ENCODE measurements at places on chromosomes 2 and 18.

DNA sequence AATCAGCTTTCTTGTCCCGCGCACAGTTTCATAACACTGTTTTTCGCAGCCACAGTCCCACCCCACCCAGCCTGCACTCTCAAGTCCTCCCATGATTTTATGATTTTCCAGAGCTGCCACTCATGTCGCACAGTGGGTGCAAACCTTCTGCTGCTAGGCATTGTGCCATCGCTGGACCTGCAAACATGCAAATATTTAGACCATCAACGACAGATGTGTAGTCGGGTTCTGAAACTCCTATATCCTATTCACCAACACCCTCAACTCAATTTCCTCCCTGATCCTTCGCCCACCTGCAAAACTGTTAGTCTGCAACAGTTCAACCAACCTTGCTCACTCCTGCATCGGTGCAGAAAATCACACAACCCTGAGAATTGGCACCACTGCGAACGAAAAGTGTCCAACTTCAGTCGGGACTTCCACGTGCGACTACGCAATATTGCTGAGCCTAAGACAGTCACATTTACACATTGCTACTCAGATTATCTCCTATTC is 871 bp upstream of the ALS2 start:
- DNase-seq, result no peak

DNA sequence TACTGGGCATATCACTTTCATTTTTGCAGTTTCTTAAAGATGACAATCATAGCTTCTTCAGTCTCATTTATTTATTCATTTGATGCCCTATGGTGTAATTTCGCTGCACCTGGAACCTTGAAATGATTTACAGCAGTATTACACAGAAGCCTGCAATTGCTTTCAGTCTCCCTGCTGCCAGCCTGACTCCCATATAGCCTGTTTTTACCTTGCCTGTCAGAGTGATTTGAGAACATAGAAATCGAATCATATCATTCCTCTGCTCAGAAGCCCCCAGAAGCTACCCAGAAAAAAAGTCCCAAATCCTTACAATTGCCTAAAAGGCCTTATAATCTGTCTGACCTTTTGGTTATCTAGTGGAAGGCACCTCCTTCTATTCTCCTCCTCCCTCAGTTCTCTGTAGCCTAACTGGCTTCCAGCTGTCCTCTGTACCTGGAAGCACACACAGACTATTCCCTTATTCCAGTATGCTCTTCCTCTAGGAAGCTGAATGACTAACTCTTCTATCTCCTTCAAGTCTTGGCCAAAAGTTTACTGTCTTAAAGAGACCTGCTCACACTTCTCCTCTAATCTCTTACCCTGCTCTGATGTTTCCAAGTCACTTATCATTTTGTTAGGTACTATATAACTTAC is 12.6 kb downstream of the SCN3A start:
- DNase-seq, result no peak

DNA sequence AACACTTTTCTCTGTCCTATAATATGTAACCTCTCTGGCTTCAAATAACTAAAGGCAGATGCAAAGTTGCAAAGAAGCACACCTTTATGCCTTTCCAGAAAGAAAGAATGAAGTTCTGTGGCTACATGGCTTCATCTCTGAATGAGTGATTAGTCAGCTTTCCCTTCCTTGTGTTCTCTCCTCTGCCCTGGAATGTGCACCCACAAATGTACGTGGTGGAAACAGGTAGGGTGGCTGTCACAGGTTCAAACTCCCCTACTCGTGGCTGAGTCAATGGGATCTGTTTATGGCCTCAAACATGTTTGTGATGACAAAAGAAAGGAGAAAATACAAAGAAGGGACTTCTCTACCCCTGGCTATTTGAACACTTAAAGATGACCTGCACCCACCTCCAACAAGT is 55.5 kb upstream of the ACVR2A start:
- DNase-seq, result no peak

GRCh38 chr2:170493426-170494097 is 221.6 kb upstream of the SP5 start:
- no peak for DNase-seq

DNA sequence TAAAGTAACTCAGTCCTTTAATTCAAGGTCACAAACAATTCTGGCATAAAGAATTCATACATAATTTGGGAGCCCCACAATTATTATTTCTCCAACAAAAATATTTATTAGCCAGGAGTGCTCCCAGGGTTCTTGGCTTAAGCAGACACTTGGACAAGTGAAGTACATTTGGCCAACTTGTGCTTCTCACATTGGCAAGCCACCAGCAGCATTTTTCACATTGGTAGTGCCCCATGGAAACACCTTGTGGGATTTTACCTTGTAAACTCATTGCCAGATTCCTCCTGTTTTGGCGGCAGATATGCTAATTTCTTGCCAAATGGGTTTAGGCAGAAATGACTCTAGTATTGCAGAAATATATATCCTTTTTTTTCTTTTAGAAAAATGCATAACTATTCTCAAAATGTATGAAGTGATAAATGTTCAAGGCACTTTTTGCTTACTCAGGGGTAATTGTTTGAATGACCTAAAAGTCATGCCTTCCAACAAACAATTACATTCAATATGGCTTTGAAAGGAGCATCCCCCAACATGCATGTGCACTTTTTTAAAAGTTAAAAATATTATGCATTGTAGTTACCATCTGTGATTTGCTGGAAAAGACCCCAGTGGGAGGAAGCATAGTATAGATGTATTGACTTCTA is 113.5 kb downstream of the CSRNP3 start:
- DNase-seq, result no peak

- peak; percentile 15 for DNase-seq
These were observed at the start of gene SCN9A for GRCh38 chr2:166375736-166376487. Gene SCN9A, minus strand, starts transcription at chr2:166375944. Its CDS starts 64,188 bp downstream, at chr2:166311756.

DNA sequence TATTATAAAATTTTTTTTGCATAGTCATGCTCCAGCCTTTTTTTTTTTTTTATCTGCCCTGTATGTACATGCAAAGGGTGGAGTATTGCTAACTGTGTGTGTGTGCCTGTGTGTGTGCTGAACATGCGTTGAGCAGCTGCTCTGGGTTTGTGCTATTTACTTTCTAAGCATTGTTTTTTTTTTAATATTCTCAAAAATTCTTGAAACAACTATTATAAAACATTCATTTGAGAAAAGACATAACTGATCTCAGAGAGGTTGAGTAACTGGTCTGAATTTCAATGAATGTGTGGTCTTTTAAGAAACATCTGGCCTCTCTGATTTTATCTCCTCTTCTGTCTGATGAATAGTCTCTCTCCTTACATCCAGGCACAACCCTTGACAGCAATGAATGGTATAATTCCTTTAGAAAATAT is 366.0 kb upstream of the SLC14A2 start:
- DNase-seq, result no peak

DNA sequence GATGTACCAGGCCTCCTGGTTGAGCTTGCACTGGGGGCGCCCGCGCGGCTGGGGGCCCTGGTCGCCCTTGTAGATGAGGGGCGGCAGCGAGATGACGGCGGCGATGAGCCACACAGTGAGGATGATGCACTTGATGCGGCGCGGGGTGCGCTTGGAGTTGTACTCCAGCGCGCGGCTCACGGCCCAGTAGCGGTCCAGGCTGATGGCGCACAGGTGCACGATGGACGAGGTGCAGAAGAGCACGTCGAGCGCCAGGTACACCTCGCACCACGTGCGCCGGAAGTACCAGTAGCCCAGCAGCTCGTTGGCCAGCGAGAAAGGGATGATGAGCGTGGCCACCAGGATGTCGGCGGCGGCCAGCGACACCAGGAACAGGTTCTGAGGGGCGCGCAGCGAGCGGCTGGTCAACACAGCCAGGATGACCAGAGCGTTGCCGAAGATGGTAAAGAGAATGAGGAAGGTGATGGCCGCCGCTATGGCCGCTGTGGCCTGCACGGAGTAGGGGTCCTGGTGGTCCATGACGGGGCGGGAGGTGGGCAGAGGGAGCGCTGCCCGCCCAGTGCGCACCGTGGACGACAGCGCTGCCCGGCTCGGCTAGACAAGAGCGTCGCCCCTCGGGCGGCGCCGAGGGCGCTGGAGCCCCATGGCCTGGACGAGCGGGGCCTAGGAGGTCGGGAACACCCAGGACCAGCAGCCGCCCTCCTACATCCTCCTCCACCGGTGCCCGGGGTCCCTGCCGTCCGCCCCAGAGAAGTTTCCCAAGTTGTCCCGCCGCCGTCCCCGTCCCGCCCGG is 544 bp downstream of the ADRA2B start:
- no peak for DNase-seq

GRCh38 chr2:3650140-3650920 is 7.7 kb upstream of the ALLC start:
- DNase-seq, result no peak

GRCh38 chr2:104866122-104866864 is 12.4 kb downstream of the POU3F3 start:
- no peak for DNase-seq

- no peak for DNase-seq
These were observed 23.9 kb upstream of the FRZB start for GRCh38 chr2:182890305-182890704.

GRCh38 chr2:56287974-56288373 is 104.2 kb downstream of the CCDC85A start:
- no peak for DNase-seq

DNA sequence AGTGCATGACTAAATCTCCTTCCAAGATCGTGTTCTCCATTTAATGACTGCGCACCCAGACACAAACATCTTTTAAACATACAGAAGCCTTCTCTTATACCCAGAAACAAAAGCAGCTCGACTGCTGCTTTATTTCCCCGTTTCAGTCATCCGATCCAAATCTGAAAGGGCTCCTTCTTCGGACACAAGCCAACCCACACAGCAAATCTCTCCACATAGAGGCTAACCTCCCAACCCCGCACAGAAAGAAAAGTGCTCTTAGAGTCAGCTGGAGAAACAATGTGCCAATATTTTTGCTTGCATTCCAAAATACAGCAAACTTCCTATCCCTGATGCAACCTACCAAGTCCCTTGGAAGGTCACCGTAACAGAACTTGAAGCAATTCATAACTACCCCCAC is 29.1 kb downstream of the GAREM1 start:
- no peak for DNase-seq

DNA sequence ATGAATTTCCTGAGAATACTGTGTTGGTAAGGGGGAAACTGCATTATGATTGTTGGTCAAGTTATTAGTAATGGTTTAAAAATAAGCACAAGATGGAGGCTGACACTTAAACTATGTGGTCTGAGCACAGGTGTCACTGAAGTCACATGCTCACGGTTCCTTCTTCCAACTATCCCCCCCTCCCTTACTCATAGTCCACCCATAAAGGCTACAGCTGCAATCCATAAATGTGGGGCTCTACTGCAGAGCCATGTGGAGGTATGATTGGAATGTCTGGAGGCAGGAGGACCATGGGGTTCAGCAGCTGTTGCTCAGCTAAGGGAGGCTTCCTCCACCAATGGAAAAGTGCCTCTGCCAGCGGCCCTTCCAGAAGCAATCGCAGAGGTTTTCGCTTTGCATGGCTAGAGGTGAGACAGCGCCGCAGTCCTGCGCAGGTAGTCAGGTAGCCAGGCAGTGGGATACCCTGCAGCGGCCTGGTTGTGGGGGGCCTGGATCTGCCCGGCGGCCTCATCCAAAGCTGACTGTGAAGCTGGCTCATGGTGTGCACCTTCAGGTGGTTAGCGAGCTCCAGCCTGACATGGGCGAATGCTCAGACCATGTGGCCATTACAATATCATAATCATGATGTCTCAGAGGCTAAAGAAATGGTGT is 249.6 kb downstream of the DCDC2C start:
- no peak for DNase-seq

All from inflammatory macrophage (primary cell).